ENCODE measurements at places on chromosomes 11 and 22.

- no peak overlapping the region for H3K27ac ChIP-seq
- peaks cover 51% of the 10 kb centered on the region for H3K27me3 ChIP-seq
- no peaks in the 10 kb centered on the region for H3K36me3 ChIP-seq
- H3K4me3 ChIP-seq, result no peak overlapping the region
- no peak for DNase-seq
- no peaks in the 10 kb centered on the region for H3K4me1 ChIP-seq
Observed at GRCh38 chr11:117502779-117503100, 175.1 kb downstream of the CEP164 start.

DNA sequence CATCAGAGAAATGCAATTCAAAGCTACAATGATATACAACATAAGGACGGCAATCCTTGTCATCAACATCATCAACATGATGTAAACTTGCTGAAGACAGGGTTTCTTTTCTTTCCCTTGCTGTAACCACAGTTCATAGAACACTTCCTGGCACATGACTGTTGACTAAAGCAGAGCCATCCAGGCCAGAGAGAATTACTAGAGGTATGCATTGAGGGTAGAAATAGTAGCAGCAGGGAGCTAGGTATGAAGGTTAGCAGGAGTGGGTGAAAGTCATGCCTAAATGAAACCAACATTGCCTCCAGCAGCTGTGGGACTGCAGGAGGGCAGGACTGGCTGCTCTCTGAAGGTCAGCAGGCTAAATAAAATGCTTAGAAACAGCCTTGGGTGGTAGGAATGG, 103.7 kb downstream of the LRRC32 start:
- H3K27me3 ChIP-seq, result no peaks in the 10 kb centered on the region
- no peak overlapping the region for H3K4me3 ChIP-seq
- DNase-seq, result no peak
- no peaks in the 10 kb centered on the region for H3K36me3 ChIP-seq
- H3K27ac ChIP-seq, result no peak overlapping the region
- H3K4me1 ChIP-seq, result peaks cover 5% of the 10 kb centered on the region

- no peaks in the 10 kb centered on the region for H3K4me1 ChIP-seq
- DNase-seq, result no peak
- no peaks in the 10 kb centered on the region for H3K27me3 ChIP-seq
- no peak overlapping the region for H3K27ac ChIP-seq
Observed at GRCh38 chr11:17371614-17372013, 16.8 kb downstream of the KCNJ11 start.

DNA sequence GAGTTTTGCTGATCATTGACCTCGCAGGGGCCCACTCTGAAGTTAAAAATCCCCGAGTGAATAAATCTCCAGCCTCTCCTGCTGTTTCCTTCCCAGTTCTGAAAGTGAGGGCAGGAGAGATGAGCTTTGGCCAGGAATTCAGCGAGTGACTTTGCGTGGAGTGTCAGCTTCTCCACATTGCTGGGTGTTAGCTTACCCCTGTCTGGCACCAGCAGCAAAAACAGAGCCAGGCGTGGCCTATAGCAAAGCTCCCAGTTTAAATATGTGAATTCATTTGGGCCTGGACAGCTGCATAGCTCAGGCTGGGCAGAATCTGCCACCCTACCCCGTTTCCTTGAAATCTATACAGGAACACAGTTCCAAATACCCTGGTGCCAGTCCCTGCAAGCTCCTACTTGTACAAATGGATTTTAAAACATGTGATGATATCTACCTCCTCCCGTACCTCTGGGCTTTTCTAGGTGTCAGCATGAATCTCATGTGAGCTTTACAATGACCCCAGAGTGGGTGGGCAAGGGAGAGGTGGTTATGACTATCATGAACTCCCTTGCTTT, 25.6 kb downstream of the TIMP3 start:
- DNase-seq, result no peak
- no peak overlapping the region for H3K27ac ChIP-seq
- H3K27me3 ChIP-seq, result no peaks in the 10 kb centered on the region
- H3K4me1 ChIP-seq, result peaks cover 41% of the 10 kb centered on the region
- H3K36me3 ChIP-seq, result peaks cover 3% of the 10 kb centered on the region

- H3K4me1 ChIP-seq, result no peaks in the 10 kb centered on the region
- DNase-seq, result no peak
- no peaks in the 10 kb centered on the region for H3K27me3 ChIP-seq
- no peak overlapping the region for H3K27ac ChIP-seq
- peaks cover 51% of the 10 kb centered on the region for H3K36me3 ChIP-seq
- H3K4me3 ChIP-seq, result no peak overlapping the region
Observed at GRCh38 chr11:18295316-18295715, 26.6 kb downstream of the HPS5 start.

- DNase-seq, result no peak
- no peak overlapping the region for H3K4me3 ChIP-seq
- peaks cover 14% of the 10 kb centered on the region for H3K4me1 ChIP-seq
- H3K27me3 ChIP-seq, result no peaks in the 10 kb centered on the region
Observed at GRCh38 chr11:23123753-23124152, 263.5 kb upstream of the CCDC179 start.

Data from mesothelial cell of epicardium (in vitro differentiated cells).